Fibroblast of skin of left quadriceps (primary cell): ENCODE measurements at places on chromosomes 16 and 17.
A peak's percentile ranks its signal among the peaks of the same experiment; 100 is the strongest.

GRCh38 chr17:36768394-36768793 is 167.0 kb downstream of the MRM1 start:
- DNase-seq, result no peak

DNA sequence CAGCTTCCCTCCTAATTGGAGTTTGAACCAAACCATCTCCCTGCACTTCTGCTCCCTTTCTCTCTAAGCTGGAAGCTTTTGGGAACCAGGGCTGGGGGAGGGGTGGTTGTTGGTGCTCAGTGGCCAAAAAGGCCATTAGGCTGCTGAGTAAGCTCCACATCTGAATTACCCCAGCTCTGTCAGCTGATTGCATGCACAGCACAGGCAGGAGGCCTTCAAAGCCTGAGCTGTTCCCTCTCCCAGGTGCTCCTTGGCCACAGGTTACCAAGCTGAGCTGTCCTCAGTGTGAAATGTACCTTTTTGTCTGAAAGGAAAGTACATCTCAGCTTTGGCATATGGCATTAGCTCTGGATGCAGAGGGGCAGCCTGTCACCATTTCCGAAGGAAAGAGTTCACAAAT is 6.2 kb upstream of the TBKBP1 start:
- no peak for DNase-seq

DNA sequence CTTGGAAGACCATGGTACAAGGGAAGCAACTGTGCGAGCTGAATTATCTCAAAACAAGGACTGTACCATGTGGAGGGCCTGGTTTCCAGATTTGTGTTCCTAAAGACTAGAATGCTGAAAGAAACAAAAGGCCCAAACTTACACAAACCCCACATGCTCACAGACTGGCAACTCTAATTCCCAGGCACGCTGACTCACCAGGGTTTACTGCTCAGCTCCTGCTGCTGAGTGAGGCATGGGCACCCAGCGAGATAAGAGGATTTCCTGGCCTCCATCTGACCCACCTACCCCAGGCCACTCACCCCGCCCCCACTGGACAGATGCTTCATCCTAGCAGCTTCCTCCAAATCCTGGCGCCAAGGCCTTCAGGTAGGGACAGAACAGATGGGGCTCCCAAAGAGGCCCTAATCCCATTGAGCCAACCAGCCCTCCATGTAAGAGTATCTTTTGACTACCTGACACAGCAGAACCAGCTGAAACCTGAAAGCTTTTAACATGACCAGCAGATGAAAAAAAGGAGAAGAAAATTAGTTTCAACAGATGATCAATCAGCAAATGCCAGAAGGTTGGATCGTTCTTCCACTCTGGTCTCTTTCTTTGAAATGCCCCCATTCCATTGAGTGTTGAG is 33.9 kb downstream of the DCUN1D3 start:
- DNase-seq, result peak; percentile 35

GRCh38 chr17:74020522-74020921 is 183.0 kb upstream of the RPL38 start:
- no peak for DNase-seq

GRCh38 chr17:64938925-64939474 is 19.7 kb upstream of the LRRC37A3 start:
- no peak for DNase-seq

- no peak for DNase-seq
Observed at GRCh38 chr16:12879812-12880211, 21.6 kb upstream of the SHISA9 start.

DNA sequence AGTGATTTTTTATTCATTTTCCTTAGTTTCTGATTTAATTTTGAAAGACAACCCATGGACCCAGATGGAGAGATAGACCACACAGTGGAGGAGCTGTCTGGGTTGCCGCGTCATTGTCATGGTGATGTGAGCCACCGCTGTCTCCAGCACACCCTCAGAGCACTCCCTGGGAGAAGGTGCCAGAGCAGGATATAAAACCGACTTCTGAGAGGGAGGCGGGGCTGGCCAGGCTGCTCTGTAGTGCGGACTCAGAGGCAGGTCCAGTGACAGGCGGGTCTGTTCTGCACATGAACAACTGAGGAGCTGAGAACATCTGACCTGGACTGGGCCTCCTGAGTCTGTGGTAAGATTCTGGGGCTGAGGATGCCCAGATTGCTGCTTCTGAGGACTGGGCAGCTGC is 216.3 kb upstream of the NLRP1 start:
- DNase-seq, result no peak

- DNase-seq, result no peak
Observed at GRCh38 chr16:68833251-68833650, 10.1 kb upstream of the TANGO6 start.

- peak; percentile 81 for DNase-seq
Observed at GRCh38 chr17:17297217-17297616, 6.0 kb upstream of the NT5M start.

DNA sequence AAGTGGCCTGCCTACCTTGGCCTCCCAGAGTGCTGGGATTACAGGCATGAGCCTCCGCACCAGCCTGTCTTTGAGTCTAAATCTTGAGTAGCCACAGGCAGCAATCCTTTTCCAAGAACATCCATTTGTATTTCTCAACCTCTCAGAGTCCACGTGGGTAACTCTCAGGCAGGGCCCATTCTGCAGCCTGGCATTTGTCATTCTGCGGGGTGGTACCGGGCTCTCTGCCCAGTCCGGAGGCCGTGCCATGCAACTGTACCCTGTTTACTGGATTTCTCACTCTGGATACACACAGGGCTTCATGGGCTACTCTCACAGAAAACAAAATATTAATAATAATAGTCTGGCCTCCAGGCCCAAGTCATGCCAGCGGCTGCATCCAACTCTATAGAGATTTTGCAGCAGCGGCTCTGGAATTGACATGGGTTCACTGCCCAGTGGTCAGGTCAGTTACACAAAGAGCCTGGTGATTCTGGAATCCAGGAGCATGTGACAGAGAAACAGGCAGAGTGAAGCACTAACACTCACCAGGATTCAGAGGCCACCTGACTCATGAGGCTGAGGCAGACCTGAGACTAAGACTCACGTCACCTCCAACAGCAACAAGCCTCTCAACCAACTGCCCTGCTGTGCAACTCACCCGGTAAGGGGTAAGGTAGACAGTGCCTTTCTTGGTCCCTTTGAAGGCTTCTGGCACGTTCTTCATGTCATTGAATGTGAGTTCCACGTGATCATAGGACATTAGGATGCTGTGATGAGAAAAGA is 4.0 kb downstream of the WBP2 start:
- DNase-seq, result no peak

GRCh38 chr17:55391244-55391757 is 30.3 kb downstream of the MMD start:
- no peak for DNase-seq

GRCh38 chr17:50902372-50903353 is 36.5 kb upstream of the TOB1 start:
- no peak for DNase-seq

DNA sequence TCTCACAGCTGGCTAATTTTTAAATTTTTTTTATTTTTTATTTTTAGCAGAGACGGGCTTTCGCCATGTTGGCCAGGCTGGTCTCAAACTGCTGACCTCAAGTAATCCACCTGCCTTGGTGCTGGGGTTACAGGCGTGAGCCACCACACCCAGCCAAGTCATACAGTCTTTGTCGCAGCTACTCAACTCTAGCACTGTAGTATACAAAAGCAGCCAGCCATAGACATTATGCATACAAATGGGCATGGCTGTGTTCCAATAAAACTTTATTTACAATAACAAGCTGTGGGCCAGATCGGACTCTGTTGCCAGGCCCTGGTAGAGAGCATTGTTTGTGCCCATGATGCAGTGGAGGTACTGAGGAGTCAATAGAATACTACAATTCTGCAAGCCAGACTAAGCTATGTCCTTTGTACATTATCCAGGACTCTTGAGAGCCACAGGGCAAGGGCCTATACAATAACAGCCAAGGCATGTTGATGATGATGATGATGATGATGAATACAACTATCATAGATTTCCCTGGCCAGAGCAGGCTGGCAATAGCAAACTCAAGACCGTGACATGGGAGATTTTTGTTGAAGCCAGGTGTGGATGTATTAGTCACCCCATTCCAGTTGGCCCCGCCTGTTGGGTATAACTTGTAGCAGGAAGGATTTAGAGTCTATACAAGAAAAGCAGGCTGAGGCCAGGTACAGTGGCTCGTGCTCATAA is 101.8 kb downstream of the MYH11 start:
- no peak for DNase-seq

GRCh38 chr17:47305302-47305923 is 18.3 kb upstream of the EFCAB13 start:
- peak; percentile 95 for DNase-seq

DNA sequence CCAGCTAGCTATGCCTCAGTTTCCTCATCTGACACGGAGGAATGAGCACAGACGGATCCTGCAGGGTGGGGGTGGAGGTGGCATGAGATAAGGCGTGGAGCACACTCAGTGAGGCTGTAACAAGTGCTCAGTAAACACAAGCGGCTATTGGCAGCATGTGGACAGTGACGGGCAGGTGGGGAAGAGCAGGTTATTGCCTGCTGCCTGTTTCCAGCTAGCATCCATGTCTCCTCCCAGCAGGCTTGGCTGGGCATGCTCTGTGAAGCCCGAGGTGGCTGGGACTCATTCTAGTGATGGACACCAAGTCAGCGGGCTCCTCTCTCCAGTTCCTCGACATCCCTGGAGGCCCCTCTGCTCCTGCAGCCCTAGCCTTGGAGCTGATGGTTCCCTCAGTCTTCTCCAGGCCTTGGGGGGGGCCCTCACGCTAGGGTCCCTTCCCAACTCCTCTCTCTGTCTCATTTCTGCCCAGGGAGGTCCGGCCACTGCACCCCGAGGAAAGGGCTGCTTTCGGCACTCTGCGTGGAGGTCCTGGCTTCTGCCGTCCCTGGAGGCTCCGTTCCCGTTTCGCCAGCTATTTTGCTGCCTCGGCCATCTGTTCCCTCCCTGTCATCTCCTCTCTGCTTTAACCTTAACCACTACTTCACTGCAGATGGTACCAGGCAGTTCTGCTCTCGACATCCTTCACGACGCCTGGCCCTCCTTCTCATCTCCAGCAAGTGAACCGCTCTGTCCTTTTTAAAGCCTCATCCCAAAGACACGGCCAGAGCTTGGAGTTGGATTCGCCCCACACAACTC is 6.2 kb downstream of the RTN4RL1 start:
- no peak for DNase-seq

- DNase-seq, result peak; percentile 22
Observed at GRCh38 chr17:59004338-59005111, 102.2 kb downstream of the TRIM37 start.

GRCh38 chr16:21162661-21163151 is 4.2 kb downstream of the LDAF1 start:
- DNase-seq, result peak; percentile 79

DNA sequence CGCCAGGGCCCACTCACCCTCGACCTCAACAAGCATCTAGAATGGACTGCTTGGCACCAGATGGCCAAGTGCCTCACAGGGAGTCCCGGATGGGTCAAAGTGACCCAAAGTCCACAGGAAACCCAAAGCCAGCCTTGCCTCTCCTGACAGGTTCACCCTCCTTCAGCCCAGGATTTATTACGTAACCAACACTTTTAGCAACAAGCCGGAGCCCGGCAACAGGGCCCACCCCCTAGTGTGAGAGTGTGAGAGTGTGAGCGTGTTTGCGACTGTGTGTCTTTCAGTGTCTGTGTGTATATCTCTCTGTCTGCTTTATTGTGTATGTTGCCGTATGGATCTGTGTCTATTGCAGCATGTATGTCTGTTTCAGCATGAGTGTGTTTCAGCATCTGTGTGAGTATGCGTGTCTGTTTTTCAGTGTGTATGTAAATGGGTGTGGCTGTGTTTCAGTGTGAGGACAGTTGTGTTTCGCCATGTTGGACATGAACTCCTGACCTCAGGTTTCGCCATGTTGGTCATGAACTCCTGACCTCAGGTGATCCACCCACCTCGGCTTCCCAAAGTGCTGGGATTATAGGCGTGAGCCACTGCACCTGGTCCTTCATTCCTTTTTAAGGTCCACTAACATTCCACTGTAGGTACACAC is 13.7 kb upstream of the PEMT start:
- no peak for DNase-seq

DNA sequence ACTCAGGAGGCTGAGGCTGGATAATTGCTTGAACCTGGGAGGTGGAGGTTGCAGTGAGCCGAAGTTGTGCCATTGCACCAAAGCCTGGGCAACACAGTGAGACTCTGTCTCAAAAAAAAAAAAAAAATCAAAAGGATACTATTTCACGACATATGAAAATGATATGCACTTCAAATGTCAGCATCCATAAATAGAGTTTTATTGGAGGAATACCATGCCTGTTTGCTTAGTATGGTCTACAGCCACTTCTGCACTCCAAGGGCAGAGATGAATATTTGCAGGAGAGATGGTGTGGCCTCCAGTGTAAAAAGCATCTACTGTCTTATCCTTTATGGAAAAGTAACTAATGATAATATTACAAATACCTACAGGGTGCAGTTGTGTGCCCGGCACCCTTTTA is 27.2 kb downstream of the ABCC6 start:
- DNase-seq, result no peak

GRCh38 chr16:74446866-74447265 is 25.6 kb upstream of the CLEC18B start:
- no peak for DNase-seq

GRCh38 chr17:81863833-81864768 is 3.8 kb upstream of the P4HB start:
- no peak for DNase-seq

- peak; percentile 97 for DNase-seq
Observed at GRCh38 chr16:70691223-70692129, 5.6 kb upstream of the MTSS2 start.

DNA sequence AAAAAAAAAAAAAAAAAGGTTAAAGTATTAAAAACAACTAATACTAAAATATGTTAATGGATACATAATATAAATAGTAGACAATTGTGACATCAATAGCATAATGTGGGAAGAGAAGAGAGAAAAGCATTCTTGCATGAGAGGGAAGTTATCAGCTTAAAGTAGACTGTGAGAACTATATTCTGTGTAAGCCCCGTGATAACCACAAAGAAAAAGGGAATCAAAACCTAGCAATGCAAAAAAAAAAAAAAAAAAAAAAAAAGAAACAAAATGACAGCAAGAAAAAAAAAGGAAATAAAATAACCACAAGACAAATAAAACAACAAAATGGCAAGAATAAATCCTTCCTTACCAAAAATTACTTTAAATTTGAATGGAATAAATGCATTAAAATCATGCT is 39.8 kb upstream of the MYLK3 start:
- DNase-seq, result no peak

GRCh38 chr17:31699281-31699680 is 159.8 kb downstream of the COPRS start:
- DNase-seq, result no peak
